Natural killer cell treated with Interleukin-12 subunit alpha and Interleukin-12 subunit beta and Interleukin-15 and Interleukin-18, amount 100 ng/mL, for 72 hours (primary cell): ENCODE measurements at places on chromosomes 3 and 15. TPM values are rescaled to one million over a fixed set of nuclear protein-coding genes. Genes with fewer than 3 reads are reported as not detected.

Gene PIERCE2
- total RNA-seq = not detected

Gene CAMK2N2
- total RNA-seq = 0.53 TPM

Gene KNG1
- total RNA-seq = not detected

Gene STRIT1
- not detected for total RNA-seq

Gene ERICH6
- not detected for total RNA-seq

Gene OR5K2
- total RNA-seq = not detected

GRCh38 chr15:46080016-46080415, 445.2 kb downstream of the SQOR start:
- no peak for DNase-seq

- no peak for DNase-seq
Measured at GRCh38 chr3:170905862-170906261, 2.6 kb downstream of the EIF5A2 start.

DNA sequence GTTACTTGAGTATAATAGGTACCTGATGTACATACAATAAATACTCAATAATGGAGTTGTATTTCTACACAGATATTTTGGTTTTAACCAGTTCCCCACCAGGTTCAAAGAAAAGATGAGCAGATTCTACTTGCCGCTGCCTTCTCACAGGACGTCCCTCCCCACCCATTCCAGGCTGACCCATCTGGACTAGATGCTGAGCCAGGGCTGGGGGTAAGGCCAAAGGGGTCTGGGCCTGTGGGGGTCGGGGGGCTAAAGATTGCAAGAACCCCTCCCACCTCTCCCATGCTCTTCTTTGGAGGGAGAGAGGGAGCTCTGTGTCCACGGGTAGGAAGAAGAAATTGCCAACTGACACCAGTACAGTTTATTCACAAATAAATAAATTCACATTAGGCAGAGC, 1.5 kb downstream of the MESP1 start:
- no peak for DNase-seq

DNA sequence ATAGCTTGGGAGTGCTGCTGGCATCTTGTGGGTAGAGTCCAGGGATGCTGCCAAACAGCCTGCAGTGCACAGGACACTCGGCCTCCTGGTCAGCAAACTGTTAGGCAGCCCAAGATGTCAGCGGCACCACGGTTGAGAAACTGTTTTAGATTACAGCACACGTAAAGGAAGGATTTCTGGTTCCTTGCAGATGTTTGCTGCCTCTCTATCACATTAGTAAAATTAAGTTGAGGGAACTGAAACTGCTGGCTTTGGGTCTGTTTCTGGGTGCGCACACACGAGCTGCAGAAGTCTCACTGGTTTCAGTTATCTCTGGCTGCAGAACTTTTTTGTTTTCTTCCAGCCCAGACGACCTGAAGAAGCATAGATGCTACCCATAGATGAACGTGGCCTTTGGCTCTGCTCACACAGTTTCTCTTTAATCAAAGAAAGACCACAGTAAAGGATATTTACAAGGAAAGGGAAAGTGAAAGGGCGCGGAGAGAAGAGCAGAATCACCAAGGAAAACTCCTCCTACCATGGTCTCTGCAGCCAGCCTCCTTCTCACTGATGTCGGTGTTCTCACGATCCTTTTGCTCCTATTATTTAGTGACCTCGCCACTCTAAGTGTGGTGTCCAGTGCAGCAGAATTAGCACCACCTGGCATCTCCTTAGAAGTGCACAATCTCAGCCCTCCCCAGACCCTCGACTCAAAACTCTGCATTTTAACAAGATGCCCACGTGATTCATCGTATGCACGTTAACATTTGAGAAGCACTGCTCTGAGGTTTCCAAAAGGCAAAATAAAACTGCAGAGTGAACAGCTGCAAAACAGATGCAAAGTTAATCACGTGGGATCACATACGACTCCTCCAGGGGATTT, 50.6 kb upstream of the AKAP13 start:
- DNase-seq = no peak

DNA sequence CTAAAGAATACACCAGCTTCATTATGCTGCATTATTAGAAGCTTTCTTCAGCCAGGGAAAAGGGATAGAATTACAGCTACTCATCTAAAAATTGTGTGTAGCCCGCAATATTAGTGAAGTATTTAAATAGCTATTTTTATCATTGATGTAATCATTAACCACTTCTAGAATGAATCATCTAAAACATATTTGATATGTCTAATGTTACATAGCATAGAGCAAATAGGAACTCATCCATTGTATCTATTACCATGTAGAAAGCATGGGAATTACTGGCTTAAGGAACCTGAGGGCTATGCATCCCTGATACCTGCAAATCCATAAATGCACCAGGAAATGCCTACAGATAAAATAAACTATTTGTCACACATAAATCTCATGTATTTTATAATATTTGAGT, 54.5 kb upstream of the VGLL3 start:
- no peak for DNase-seq

- no peak for DNase-seq
Measured at GRCh38 chr3:158005391-158006100, 100.7 kb downstream of the SHOX2 start.

DNA sequence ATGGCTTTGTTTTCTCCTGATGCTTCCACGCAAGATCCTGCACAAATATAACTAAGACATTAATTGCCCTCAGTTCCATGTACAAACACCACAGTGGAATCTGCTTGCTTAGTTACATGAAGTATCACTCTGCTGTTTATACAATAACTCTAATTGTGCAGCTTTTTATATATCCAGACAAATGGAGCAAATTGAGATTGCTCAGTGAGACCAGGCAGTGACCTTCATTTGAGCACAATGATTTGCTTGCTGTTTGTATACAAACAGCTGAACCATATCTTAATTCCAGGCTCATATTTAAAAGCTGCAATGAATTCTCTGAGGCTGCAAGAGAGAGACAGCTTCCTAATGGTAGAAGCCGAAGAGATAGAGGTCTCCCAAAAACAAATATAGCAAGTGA, 243.7 kb downstream of the CADPS start:
- no peak for DNase-seq

DNA sequence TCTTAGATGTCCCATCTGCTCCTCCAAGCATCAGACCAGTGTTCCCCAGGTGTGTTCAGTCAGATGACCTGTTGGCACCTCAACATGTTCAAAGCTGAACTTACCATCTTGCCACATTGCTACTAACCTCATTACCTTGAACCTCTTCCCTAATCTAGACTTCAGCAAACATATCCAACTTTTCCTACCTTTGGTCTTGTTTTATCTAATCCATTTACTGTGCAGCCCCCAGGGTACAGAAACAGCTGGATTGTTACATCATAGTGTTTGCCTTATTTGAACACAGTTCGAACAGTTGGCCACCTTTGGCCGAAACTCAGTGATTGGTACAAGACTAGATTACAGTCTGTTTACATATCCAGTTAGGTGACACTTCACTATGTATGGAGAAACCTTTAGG, 36.1 kb upstream of the MCF2L2 start:
- no peak for DNase-seq

DNA sequence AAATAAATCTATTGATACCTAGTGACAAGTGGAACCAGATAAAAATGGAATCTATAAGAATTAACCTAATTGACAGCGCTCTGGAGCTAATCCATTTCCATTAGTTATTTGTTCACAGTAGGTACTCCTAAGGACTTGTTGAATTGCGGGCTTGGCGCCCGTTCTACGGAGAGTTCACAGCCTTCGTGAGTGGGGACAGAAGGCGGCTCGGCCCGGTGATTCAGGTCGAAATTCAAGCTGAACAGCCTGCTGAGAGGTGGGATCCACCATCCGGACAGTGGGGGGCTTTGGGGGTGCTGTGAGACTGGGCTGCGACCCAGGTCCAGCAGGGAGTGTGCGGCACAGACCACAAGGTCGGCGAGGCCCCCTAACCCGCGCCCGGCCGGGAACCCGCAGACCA, 779 bp upstream of the CTNNB1 start:
- no peak for DNase-seq

DNA sequence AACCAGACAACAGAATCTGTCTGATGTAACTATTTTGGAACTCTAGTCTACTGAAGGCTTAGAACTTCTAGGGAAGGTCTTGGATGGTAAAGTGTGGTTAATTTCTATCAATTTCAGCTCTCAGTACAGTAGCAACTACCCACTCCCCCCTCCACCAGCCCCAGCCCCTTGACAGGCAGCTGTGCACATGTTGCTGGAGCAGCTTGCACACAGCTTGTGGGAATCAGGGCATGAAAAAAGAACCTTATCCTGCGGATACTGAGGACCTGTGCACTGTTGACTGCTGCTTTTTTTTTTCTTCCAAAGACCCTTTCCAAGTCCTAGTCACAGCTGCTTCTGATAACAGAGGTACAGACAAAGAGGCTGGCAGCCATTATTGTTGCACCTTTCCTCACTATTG, 81.5 kb upstream of the UBP1 start:
- DNase-seq = no peak

- no peak for DNase-seq
Measured at GRCh38 chr3:195032106-195032759, 238.7 kb downstream of the XXYLT1 start.

DNA sequence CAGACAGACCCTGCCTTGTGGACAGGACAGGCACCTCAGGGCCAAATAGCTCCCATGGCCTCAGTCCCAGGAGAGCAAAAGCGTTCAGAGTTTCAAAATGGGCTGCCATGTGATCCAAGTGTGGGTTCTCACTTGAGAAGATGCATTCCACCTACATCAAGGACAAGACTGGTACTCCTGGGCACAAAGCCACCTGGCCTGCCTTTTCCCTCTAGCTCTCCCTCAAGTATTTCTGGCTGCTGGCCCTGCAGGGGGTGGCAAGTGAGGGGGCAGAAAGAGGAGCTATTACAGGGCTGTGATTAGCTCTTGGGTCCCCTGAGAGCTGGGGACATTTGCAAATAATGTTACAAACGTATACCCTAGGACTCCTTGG, 6.5 kb upstream of the COL7A1 start:
- no peak for DNase-seq

- DNase-seq = no peak
Measured at GRCh38 chr15:74535388-74536084, 5.5 kb upstream of the ARID3B start.

DNA sequence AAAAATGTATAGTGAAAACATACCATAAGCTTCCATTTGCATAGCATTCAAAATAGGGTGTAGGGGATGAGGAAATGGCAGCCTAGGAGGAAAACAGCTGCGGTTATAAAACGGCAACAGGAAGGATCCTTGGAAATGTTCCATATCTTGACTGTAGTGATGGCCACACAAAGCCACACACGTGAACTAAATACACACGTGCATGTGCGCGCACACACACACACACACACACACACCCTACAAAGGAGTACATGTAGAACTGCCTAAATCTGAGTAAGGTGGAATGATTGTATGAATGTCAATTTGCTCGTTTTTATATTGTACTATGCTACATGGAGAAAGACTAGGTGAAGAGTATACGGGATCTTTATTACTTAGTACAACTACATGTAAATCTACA, 3.9 kb upstream of the IREB2 start:
- DNase-seq = no peak

GRCh38 chr15:37136666-37137065, 36.3 kb upstream of the MEIS2 start:
- no peak for DNase-seq

DNA sequence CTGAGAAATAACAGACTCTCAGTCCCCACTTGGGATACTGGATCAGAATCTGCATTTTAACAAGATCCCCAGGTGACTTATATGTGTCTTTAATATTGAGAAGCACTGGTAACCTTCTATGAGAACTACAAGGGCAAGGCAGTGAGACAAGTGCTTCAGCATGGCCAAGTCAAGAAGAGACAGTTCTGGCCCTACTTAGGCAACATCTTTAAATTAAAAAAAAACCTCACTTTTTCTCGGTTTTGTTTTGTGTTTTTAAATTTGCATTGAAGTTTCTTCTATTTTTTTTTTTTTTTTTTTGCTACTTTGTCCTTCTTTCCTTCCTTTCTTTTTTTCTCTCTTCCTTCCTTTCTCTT, 42.5 kb upstream of the SPTSSB start:
- no peak for DNase-seq

GRCh38 chr3:35708394-35709271, 69.3 kb downstream of the ARPP21 start:
- no peak for DNase-seq

DNA sequence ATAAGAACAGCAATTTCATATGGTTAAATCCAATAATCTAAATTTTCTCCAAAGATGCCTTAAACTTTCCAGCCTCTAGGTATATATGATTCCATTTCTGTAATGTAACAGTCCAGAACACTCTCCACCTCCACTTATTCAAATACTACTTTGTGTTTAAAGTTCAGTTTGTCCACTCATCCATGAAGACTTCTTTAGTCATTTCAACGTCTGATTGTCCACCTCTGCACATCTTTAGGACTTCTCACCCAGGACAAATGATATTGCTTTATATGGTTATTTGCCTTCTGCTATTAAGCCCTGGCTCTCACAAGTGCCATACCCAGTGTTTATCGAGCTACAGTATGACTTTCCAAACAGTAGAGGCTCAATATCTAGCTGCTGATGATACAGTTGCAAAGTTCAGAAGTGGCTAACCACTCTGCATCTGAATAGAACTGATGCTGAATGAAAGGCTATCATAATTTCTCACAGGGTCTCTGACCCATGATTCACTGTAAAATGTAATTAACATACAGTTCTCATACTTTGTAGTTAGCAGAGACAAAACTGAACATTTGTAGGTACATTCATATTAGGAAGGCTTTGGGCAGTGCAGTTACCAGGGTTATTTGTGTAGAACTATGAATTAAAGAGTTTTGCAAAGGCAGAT, 93.7 kb upstream of the MBNL1 start:
- no peak for DNase-seq

GRCh38 chr3:34284959-34285826, 486.8 kb downstream of the PDCD6IP start:
- no peak for DNase-seq

DNA sequence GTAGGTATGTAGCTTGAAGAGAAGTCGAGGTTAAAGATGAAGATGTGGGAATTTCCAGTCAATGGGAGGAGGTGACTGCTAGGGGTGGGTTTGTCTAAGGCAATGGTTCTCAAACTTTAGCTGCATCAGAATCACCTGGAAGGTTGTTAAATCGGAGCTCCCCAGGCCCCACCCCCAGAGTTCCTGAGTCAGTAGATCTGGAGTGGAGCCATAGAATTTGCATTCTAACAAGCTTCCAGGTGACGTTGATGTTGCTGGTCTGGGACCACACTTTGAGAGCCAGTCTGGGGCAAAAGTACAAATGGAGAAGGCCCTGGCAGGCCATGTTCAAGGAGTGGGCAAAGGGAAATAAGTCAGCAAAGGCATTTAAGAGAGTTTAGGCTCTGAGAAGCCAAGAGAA, 69.1 kb downstream of the CMTM8 start:
- DNase-seq = no peak
